Islet precursor cell (in vitro differentiated cells): ENCODE measurements at places on chromosomes 13 and 19.

DNA sequence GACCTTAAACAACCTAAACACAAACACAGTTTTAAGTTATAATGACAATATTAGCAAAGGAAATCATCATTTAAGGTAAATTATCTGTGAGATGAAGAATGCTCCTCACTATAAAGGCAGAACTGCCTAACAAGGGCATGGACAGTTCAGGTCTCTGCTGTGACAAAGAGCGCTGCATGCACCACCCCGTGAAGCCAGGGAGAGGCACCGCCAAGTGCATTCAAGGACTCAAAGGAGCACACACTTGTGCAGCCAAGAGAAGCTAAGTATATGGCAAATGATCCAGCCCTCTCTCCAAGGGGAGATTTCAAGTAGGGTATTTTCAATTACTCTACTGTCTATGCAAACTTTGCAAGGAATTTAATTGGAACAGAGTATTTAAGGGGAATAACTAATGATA, 126.0 kb downstream of the RAP2A start:
- DNase-seq = no peak

DNA sequence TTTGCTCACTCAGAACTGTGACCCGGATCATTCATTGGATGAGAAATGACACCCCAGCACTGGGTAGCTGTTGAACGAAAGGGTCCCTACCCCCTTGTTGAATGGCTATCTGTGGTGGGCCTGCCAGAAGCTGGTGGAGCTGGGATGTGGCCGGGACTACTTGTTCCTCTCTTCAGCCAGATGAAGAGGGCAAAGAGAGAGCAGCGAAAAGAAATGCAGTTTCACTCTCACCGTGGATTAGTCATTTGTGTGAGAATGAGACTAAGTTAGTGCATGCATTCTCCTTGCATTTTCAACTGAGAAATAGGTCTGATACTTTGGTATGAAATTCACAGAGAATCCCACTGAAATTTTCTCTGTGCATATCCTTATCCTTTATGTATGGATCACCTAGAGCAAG, 553.1 kb downstream of the IRS2 start:
- DNase-seq = no peak

DNA sequence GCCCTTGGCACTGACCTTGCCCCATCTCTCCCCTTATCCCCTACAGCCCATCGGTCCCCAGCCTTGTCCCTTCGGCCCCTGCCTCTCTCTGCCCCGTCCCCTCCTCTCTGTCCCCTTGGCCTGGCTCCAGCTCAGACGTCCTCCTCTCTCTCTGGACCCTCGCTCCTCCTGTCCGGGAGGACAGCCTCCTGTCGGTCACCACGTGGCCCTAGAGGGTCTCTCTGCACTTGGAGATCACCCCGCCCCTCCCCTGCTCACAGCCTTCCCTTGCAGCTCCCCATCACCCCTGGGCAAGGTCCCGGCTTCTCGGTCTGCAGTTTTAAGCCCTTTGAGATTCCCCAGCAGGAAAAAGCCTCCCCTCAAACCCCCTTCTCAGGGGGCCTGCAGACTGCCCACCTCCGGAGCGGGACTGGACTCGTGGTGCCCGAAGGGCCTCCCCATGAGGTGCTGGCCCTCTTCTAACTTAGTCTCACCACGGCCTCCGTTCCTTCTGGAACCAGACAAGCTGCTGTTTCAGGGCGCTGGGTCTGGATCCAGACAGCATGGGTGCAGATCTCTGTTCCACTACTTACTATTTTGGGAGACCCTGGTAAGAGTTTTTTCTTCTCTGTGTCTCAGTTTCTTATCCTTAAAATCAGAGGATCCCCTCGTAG, 3.3 kb upstream of the KLK15 start:
- DNase-seq = no peak

DNA sequence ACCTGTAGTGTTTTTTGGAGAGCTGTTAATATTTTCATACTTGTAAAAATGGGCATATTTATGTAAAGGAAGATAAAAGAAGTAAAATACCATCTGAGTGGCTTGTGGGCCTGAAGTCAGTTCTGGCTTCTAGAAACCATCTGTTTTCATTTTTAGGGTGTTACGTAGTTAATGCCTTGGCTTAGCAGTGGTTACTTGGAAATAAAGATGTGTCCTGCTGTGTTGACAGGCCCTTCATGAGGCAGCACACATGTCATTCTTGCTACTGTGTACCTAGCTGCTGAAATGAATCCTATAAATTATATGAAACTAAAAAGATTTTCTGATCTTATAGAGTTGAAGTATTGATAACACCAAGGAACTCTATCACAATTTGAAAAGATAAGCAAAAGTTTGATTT, 16.0 kb downstream of the ILF3 start:
- no peak for DNase-seq

DNA sequence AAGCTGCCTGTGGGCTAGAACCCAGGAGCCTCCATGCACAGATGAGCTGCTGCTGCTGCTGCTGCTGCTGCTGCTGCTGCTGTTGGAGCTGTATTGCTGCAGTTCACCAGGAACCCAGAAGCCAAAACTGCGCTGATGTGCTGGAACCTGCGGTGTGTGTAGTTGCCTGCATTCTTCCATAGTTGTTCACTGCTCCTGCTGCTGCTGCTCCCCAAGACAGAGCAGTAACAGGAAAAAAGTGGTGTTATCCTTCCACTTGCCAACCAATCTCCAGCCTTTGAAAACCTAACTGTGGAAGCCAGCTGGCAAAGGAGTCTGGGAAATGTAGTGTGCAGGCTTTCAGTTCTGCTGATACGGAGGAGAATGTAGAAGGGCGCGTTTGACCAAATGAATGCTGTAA, 37.9 kb downstream of the ARHGAP35 start:
- peak; percentile 77 for DNase-seq

GRCh38 chr19:50815439-50815838, 8.1 kb downstream of the KLK1 start:
- no peak for DNase-seq

- peak; percentile 89 for DNase-seq
These were observed 9.0 kb downstream of the CAPN12 start for GRCh38 chr19:38735257-38735686.

DNA sequence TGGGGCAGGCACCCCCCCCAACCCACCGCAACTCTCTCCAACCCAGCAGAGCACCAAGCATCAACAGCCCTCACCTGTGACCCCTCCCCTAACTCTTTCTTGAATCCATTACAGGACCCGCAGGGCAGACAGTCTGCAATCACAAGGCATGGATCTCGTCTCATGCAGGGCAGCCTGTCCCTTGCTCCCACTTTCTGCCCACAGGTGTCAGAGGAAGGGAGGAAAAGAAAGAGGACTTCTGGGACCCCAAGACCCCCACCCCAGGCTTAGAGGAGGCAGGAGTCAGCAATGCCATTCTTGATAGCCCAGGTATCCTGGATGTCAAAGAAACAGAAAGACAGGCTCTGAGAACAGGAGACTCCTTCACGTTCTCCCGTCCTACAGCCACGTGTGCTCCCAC, 47.4 kb upstream of the TUBGCP3 start:
- DNase-seq = peak; percentile 51

DNA sequence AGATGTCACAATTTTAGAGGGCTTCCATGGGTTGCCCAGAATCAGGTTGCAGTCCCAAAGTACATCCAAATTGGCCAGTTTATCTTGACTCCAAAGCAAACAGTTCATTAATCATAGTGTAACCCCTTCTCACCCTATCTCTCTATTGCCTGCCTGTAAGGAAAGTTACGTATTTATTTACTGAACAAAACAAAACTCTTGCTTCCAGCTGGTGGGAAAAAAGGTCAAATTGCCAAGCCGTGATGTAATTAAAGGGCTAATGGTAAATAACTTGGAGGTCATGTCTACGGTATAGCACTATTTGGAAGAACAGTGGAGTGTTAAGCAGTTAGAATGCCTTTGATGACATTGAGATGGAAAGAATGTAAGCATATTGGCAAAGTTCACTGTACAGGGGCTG, 214.0 kb downstream of the DLEU7 start:
- no peak for DNase-seq

GRCh38 chr19:6402837-6403608, 10.1 kb upstream of the GTF2F1 start:
- DNase-seq = no peak

- no peak for DNase-seq
These were observed 1.5 kb upstream of the TBXA2R start for GRCh38 chr19:3608079-3608641.

- no peak for DNase-seq
These were observed 2.2 kb downstream of the FCER2 start for GRCh38 chr19:7699417-7700401.

DNA sequence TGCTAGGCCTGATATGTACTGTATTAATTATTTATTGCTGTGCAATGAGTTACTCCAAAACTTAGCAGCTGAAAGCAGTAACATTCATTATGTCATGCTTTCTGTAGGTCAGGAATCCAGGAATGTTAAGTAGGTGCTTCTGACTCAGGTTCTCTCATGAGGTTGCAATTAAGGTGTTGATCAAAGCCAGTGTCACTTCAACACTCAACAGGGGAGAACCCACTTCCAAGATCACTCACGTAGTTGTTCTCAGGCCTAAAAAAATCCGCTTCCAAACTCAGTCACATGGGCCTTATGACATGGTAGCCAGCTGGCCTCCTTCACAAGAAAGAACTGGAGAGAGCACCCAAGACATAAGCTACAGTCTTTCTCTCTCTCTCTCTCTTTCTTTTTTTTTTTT, 211.1 kb upstream of the NBEA start:
- DNase-seq = peak; percentile 82

- DNase-seq = peak; percentile 79
These were observed 89.2 kb downstream of the MZT1 start for GRCh38 chr13:72638059-72638815.

DNA sequence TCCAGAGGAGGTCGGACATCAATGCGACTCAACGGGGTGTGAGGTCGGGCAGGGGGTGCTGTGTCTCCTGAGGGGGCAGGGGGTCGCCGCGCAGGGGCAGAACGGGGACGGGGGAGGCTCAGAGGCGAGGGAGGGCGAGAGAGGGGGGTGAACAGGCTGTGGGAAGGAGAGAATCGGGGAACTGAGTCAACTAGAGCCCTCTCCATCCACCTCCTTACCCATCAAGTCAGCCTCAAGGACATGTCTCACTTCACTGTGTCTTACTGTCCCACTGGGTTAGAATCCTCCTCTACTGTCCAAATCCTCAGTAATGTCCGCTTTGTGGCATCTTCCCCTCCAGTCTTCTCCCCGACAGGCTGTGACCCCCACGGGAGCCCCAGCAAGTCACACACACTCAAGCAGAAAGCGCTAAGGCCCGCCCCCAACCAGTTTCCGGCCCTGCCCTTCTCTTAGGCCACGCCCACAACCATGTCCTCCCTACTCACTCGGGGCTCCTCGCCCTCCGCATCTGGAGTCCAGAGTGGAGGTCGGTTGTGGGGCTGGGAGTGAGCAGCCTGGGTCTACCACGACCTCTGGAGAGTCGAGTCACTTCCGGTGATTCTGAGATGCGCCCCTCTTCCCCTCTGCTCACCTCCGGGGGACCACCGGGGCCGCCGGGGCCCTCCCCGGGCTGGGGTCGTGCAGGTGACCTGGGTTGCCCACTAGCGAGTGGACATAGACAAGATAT, 9.3 kb downstream of the PLEKHA4 start:
- no peak for DNase-seq

GRCh38 chr13:27411341-27411740, 13.1 kb upstream of the GTF3A start:
- DNase-seq = no peak

DNA sequence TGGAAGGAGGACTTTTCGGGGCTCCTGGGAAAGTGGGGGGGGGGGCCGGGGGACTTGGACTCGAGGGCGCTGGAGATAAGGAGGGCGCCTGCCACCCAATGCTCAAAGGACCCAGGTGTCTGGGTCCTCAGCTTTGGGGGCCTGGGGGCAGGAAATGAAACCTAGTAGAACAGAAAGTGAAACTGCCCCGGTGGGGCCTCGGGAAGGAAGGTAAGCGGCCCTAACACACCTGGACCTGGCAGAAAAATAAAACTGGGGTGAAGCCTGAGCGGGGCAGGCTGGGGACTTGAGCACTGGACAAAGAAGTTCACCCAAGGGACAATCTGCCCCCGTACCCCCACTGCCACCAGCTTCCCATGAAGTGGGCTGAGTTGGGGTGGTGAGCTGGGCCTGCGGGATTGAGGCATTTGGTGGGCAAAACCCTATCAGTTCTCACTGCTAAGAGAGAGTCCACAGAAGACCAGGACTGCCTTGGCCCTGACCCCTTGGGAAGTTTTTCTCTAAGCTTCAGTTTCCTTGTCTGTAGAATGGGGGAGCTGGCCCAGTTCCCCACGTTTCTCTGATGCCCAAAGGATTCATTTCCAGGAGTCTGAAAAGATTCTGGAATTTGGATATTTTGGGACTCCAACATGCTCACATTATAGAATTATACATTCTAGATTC, 2.3 kb downstream of the PRKD2 start:
- DNase-seq = no peak

DNA sequence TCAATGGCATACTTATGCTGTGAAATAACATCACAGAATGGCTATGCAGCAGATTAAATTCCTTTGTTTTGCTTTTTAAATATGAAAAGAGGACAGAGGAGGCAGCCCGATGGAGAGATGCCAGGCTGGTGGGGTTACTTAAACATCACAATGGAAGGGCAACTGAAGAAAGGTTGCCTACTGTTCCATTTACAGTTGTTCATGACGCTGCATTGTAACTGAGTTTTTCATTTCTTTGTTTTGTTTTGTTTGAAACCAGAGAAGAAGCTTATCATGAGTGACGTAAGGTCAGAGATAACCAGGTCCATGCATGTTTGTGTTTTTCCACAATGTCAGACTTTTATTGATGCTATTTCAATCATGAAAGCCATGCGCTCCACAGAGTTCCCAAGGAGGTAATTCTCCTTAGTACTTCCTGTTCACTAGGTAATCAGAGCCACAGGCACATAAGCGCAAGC, 273.8 kb downstream of the LHFPL6 start:
- DNase-seq = no peak

GRCh38 chr13:31521435-31521834, 217.9 kb upstream of the RXFP2 start:
- DNase-seq = no peak

DNA sequence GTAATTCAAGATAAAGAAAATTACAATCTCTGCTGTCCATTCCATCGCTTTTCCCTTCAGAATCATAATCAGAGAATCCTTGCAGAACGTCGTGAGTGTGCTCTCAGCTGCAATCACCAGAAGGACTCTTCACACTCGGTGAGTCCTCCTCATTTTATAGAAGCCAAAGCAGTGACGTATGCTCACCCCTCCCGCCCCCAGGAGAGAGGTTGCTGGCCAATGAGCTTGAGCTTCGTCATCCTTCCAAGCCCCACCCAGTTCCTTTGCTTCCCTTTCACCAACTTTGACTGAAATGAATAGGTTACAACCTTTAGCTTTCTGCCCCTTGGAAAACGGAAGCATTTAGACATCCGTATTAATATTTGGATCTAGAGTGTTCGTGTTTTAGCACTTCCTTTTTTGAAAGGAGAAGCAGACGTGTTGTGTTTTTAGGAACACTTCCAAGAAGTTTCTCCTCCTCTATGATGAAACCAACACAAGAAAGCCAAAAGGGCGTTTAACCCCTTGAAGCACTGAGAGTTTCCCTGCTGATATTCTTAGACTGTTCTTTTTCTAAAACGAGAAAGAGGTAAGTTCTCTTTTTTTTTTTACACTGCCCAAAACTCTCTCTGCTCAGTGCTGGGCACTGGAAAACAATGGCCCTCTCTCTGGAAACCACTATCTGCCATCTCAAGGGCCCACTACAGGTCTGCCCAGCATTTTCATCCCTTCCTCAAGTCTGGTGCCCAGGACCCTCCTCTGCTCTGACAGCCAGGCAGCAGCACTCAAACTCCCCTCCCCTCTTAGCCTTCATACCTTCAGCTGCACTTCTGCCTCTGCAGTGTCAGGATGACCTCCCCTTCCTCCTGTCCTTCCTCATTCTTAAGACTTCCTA, 44.3 kb upstream of the CEACAM21 start:
- DNase-seq = no peak
